Activated CD4-positive, alpha-beta T cell treated with anti-CD3 and anti-CD28 coated beads for 36 hours (primary cell): ENCODE measurements at places on chromosomes 6 and 20.

- no peak for DNase-seq
These were observed 7.4 kb downstream of the LY86 start for GRCh38 chr6:6595952-6596351.

DNA sequence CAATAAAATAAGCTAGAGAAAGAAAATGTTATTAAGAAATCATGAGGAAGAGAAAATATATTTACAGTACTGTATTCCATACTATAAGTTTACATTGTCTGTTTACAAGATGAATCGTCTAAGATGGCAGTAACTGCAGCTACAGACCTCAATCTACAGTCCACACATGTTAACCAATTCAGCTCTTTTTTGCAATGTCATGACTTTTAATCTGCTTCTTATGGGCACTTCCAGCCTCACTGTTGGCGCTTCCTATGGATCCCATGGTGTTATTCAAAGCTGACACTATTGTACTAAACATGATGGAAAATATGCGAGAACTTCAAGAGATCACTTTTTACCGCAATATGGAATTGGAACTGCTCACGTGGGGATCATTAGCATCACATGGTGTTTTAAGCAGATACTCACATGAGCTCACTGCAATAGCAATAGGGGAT lies 451.5 kb upstream of the CITED2 start:
- no peak for DNase-seq

- no peak for DNase-seq
These were observed 81.5 kb downstream of the HAO1 start for GRCh38 chr20:7858734-7859250.

GRCh38 chr20:12790859-12791258 lies 217.9 kb upstream of the SPTLC3 start:
- no peak for DNase-seq

DNA sequence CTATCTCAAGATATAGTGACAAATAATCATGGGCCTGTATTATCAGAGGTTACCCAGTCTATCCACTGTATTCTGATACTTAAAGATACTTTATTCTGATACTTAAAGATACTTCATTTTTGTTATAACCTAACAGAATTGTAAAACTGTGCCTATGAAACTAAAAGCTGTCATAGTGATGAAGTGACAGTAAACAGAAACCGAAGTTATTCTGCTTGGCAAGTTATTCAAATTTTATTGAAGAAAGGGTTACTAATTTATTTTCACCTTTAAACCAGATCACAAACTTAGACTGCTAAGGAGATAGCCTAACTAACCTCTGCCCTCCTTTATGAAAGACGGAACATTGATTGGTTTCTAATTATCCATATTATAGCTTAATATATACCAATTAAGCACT lies 604.6 kb upstream of the IMPG1 start:
- DNase-seq: no peak

DNA sequence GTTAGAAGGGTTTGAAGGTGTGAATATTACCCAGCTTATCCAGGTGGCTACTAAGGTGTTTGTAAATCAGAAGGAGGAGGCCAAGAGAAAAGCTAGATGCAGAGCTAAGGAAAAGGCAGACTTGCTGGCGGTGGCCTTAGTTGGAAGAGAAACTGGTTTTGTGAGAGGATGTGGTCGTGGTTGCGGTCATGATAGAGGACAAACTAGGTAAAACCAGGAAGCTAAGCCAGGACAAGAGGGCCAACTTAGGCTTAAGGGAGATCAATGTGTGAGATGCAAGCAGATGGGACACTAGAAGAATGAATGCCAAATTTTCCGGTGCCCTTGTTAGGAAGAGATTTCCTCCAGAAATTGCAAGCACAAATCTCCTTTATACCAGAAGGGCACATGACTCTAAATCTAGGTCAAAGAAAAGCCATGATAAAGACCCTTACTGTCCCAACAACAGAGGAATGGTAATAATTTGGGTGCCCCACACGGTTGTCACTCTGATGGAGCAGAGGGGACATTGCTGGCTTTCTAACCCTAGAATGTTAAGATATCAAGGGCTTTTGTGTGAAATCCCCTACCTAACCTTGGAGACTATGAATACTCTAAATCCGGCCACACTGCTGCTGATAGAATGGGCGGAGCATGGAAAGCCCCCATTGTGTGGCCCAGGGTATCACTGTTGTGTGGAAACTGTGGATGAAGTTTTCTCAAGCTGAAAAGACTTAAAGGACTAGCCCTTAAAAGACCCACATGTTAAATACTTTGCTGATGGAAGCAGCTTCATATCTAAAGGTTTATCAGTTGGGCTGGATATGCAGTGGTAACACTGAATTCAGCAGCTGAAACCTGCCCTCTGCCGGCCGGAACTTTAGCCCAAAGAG lies 7.8 kb downstream of the IL22RA2 start:
- peak; percentile 58 for DNase-seq

DNA sequence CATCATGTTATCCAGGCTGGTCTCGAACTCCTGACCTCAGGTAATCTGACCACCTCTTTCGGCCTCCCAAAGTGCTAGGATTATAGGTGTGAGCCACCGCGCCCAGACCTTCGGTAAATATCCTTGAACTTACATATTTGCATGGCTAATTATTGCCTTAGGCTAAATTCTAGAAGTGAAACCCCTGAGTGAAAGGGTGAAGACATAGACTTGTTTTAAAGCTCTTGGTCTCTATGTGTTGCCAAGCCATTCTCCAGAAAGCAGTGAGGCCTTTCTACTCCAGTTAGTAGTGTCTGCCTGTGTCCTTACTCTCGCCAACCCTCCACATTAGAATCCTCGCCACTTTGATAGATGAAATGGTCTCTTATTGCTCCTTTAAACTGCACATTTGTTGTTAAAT lies 2.6 kb upstream of the NOTCH4 start:
- no peak for DNase-seq

DNA sequence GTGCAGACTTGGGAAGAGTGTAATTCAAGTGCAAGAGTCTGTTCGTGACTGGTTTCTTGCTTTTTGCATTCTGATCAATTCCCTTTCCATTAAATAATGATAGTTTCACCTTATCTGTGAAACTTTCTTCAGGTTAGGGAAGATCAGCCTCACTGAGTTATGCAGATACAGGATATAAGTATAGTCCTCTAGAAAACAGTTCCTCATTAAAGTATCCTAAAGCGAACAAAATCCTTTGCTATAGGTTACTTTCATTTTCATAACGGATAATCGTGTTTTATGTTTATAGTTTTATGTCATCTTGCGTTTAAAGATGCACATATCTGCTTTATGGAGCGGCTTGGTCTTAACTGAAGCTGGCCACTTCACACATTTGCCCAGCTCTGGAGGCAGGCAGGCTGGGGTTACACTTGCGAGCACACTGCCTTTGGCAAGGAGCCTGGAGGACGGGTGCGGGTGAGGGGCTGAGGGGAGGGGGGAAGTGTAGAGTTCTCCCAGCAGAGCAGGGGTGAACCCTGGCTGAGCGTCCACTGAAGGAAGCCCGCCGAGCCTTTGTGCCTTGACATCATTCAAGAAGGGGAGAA lies 123.5 kb upstream of the IFNGR1 start:
- DNase-seq: no peak

GRCh38 chr6:31094389-31094881 lies 17.9 kb downstream of the C6orf15 start:
- DNase-seq: peak; percentile 49

GRCh38 chr6:131949909-131950766 lies 1.0 kb downstream of the CCN2 start:
- DNase-seq: peak; percentile 55

- DNase-seq: no peak
These were observed 99.3 kb downstream of the PRND start for GRCh38 chr20:4820806-4821518.

- DNase-seq: no peak
These were observed 90.5 kb downstream of the ZMYND8 start for GRCh38 chr20:47265984-47266383.

DNA sequence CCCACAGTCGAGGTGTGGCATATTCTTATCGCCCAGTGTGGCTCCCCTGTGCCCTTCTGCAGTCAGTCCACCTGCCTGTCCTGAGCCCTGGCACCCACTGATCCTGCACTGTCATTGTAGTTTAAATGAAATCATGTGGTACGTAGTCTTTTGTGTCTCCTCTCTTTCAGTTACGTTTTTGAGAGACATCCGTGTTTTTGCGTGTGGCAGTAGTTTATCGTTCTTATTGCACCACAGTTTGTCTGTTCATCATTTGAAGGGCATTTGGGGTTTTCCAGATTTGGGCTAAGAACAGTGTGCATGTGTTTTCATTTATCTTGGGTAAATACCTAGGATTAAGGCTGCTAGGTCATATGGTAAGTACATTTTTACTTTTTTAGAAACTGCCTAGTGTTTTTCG lies 49.3 kb downstream of the SPATA2 start:
- no peak for DNase-seq

DNA sequence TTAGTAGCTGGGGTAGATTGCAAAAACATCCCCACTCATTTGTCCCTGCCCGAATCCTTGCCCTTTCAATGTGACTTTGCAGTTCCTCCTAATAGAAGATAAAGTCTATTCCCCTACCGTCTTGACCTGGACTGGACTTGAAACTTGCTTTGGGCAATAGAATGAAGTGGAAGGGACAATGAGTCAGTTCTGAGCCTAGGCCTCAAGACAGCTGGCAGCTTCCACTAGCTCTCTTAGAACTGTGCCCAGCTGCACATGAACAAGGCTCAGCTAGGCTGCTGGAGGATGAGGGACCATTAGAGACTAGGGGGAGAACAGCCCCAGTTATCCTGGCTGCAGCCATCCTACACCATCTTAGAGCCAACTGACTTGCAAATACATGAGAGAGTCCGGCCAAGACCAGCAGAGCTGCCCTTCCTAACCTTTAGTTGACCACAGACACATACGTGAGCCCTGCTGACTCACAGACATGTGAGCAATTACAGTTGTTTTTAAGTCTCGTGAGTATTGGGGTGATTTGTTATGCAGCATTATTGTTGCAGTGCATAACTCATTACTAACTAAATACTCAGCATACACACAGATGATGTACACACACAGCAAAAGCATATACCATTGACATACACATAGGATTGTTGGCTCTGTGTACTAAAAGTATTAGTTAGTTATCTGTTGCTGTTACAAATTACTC lies 105.5 kb downstream of the DHX35 start:
- no peak for DNase-seq

DNA sequence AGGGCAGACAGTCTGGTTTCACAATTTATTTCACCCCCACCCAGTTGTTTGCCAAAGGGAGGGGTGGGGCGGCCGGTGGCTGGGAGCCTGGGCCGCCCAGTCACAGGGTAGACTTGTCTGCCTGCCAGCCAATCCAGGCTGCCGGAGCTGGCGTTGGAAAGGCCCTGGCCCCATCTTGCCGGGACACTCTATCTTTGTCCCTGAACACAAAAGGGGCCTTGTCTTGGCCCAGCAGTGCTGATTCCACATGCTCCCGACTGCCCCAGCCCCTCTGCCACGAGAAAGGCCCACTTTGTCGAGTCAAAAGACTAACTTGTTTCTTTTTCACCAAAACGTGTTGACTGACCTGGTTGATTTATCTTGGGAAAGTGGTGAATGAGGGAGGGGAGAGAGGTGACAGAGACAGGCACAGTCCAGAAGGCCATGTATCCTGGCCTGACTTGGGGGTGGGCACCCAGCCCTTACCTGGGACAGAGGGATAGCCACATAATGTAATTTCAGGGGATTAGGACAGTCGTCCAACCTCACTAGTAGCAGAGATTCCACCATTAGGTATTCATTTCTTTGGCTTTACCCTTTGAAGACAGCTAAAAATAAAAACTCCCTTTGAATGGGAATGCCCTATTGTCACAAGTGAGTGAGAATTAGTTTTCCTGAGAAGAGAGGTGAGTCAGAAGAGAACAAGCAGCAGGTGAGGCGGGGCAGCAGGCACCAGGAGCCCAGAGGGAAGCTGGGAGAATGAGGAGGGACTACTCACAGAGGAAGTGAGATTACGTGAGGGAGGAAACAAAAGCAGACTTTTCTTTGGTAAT lies 67.0 kb upstream of the SIRPA start:
- DNase-seq: no peak

DNA sequence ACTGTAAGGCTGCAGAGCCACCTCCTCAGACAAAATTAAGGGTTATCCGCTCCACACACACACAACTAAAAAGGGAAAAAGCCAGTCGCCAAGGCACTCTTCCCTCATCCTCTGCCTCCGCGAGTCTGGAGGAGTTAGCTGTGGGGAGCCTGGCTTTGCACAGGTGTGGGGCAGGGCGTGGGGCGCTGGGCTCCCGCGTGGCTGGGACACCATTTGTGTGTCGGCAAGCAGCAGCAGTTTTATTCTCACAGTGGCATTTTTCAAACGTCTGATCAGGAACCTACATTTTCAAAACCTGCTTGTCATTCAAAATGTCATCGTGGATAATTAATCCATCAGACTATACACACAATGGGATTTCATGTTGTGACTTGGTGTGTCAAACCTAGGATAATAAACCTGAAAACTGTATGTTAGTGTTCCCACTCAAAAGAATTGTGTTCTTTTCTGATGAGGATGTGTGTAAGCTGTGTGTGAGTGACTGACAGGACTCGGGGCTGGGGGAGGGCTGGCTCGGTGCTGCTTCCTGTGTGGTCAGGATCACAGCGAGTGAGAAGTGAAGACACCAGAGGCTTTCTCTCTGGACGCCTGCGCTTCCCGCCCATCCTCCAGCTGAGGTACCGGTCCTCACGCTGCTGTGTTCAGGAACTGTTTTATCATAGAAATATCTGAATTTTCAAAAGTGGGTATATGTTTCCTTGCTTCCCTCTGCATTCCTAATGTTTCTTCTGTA lies 83.1 kb downstream of the IRF4 start:
- DNase-seq: peak; percentile 92

DNA sequence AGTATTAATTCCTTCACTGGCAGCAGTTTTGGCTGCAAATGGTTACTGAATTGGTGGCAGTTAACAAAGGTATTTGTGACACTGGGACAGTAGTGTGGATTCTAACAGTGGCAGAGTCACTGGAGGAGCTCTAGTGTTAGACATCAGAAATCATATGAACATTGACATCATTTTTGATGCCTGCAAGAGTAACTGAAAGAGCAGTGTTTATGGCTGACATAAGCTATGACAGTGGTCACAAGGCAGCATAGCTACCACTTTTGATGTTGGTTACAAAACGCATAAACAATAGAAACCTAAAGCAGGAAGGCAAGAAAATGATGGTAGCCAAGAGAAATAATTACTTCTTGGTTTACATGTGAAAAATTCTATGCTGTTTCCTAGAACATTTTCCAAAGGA lies 326.7 kb upstream of the MAN1A1 start:
- no peak for DNase-seq

GRCh38 chr20:44449864-44450263 lies 25.8 kb upstream of the TTPAL start:
- no peak for DNase-seq

DNA sequence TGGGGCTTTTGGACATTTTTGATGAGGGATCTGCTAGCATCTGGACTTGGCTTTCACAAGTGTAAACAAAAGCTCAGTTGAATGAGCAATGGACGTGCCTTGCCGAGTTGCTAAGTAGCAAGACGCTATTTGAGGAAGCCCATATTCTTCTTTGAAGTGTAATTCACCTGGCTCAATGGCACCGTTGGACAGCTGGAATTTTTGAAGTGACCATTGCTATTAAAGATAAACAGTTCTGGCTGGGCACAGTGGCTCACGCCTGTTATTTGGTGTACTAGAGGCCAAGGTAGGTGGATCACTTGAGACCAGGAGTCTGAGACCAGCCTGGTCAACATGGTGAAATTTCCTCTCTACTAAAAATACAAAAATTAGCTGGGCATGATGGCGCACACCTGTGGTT lies 88.8 kb upstream of the SOX4 start:
- no peak for DNase-seq
